Fibroblast of skin of left quadriceps (primary cell): ENCODE measurements at places on chromosomes 12 and 14.

DNA sequence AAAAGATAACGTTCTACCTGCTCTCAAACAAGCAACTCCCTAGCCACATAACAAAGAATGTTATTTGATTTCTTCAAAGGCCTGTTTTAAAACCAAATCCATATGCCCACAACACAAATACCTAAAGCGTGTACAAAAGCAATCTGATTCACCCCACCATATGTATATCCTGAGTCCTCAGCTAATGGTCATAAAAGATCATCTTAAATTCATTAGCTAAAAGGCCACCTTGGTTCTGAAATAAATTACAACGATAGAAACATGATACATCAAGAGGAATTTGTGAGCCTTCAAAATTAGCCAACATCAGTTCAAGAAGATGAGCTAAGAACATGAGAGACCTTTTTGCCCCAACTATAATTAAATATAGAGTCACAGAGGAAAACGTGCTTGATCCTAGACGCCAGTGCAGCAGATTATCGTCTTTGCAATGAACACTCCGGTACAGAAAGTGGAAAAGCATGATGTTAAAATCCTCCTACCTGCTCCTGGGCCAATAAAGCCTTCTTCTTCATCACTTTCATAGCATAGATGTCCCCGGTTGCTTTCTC is 20.0 kb downstream of the CIT start:
- DNase-seq, result peak; percentile 64

GRCh38 chr14:84087986-84088531 is 1441.9 kb upstream of the FLRT2 start:
- peak; percentile 81 for DNase-seq

- DNase-seq, result no peak
These were observed 50.4 kb downstream of the ITPK1 start for GRCh38 chr14:93065272-93065730.

DNA sequence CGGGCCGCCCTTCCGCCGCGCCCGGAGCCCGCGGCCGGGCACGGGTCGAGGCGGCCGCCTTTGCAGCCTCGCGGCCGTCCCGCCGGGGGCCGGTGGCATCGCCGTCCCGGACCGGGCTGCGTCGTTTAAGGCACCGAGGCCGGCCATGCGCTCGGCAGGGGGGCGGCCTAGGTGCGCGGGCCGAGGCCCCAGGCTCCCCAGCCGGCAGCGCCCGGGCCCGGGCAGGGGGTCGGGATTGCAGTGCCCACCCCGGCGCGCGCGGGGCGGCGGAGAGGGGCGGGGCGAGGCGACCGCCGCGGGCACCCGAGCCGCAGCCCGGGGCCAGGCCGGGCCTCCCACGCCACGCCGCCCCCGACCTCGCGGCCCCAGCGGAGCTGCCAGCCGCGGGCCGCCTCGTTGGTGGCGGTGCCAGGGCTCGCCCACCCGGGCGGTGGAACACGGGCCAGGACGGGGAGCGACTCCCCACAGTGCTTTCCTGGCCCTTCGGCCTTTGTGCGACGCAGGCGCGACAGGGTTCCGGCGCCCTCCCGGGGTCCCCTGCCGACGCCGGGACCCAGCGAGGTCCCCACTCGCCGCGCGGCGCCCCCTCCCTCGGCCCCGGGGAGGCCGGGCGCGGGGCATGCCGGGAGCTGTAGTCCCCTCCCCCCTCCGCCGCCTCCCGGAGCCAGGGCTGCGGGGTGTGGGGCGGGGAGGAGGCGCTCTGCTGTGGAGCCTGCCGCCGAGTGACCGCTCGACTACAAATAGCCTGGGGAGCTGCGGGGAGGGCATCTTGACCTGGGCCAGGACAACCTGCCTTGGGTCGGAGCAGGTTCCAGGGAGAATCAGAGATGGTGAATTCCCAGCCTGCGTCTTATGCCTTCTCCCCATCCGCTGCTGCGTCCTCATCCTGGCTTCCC is 769 bp downstream of the FKBP4 start:
- DNase-seq, result no peak

DNA sequence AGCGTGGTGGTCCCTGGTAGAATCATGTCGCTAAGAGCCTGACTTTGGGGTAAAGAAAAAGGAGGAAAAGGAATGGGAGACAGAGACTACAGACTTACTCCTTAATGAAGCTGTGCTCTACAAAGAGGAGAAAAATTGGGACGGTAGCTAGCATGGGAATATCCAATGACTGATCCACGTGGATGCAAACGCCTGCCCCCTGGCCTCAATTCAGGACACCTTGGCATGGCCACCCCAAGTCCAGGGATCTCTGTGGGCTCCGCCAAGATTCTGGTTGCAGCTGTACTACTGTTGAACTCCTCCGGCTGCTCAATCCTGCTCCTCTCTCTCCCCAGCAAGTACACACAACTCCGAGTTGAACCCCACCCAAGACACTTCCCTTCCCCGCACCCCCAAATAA is 70.5 kb upstream of the DIO3 start:
- DNase-seq, result no peak

GRCh38 chr14:20381341-20381740 is 32.0 kb downstream of the TEP1 start:
- no peak for DNase-seq

DNA sequence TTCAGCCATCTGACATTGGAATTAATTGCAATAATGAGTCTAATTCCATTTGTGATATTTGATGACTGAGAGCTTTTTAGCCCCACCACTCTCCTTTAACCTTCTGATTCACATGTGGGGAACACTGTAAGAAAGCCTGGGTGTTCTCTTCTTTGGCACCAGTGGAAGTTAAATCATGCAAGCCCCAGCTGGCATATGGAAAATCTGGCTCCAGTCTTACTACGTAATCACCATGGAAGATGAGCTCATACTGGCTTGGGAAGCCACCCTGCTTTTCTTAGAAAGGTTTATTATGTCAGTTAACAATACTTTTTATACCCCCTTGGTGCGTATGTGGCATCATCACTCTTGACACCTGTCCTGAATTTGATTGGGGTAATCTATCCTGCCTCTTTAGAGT is 479.3 kb downstream of the SLC16A7 start:
- DNase-seq, result no peak

DNA sequence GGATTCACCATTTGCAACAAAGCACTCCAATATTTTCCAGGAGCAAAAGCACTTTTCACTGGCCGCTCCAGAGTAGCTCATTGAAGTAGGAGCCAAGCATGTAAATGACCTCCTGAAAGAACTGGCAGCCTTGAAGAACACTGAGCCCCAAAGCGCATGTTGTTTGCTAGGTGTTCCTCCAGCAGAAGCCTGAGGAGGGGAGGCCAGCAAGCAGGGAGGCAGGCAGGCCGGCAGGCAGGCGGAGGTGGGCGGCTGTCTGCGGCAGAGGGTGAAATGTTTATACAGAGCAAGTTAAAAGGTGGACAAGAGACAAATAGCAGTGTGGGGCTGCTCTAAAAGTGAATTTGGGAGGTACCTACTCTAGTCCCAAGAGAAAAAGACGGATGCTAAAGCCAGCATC is 439.4 kb downstream of the CCDC91 start:
- DNase-seq, result no peak

- no peak for DNase-seq
These were observed 465.4 kb downstream of the FSCB start for GRCh38 chr14:44041700-44042099.

GRCh38 chr14:51512316-51512715 is 139.4 kb upstream of the FRMD6 start:
- DNase-seq, result no peak

DNA sequence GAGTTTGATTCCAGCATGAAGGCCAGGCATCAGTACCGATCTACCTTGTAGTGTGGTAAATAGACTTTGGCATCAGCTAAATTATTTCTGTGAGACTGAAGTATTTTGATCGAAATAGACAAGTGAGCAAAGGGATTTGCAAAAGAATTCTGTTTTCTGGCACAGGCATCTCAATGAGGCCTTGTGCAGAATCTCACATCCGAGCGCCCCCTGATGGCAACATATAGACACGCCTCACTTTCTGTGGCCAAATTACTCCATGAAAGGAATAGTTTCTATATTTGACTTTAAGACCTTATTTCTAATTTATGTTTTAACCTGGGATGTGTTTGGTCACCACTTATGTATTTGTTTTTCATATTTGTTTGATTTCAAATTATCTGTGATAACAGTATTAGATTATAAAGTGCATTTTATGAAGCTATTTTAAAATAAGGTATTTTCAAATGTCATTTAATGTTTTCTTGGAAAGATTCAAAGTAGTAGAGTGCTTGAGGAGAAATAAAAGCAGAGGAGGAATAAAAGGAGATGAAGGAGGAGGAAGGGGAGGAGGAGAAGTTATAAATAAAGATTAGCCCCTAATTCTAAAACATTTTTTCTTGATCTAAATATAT is 731.9 kb downstream of the NRXN3 start:
- DNase-seq, result peak; percentile 6

- DNase-seq, result no peak
These were observed 220.2 kb upstream of the PLEKHG7 start for GRCh38 chr12:92482599-92482998.

DNA sequence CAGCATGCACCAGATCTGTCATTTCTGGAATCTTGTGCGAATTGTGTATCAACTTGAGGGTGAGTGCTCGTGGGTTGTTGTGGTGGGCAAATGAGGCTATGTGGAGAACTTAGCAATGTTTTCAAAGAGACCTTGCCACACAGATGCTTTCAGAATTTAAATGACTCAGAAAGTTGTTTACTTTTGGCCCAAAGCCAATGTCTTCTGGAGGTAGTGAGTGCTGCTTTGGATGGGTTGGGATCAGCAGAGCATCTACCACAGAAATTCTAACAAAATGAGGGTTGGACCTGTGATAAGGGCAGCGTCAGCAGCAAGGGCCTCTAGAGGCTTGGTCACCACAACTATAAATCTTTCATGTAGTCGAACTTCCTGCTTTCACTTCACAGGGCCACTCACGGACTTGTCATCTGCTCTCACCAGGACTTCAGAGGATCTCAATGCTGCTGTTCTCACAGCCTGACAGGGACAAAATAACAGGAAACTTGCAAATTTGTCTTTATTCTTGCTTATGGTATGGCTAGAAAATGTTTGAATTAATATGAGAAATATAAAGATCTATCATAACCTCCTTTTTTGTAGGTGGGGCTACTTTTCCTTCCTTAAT is 111.4 kb downstream of the DACT1 start:
- DNase-seq, result peak; percentile 87

DNA sequence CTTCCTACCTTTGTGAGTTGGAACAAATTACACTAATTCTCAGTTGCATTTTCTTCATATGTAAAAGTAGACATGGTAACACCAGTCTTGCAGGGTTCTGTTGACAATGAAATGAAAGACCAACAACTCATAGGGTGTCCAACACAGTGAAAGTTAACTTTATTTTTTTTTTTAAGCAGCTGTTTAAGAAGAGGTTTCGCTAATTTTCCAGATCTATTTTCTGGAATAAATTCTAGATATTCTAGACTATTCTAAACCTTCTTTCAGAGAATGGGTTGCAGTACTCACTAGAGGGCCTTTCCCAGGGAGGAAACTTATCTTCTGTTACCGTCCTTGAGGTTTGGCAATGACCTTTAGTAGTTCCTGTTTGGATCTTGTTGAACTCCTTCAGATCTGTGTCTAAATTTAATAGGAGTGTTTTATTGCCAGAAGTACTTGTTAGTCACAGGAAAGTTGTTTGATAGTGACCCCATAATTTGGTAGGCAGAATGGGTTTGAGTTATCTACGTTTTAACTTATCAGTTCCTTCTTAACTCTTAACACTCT is 2.8 kb upstream of the ART4 start:
- no peak for DNase-seq

GRCh38 chr12:104623883-104624282 is 167.1 kb downstream of the CHST11 start:
- no peak for DNase-seq

DNA sequence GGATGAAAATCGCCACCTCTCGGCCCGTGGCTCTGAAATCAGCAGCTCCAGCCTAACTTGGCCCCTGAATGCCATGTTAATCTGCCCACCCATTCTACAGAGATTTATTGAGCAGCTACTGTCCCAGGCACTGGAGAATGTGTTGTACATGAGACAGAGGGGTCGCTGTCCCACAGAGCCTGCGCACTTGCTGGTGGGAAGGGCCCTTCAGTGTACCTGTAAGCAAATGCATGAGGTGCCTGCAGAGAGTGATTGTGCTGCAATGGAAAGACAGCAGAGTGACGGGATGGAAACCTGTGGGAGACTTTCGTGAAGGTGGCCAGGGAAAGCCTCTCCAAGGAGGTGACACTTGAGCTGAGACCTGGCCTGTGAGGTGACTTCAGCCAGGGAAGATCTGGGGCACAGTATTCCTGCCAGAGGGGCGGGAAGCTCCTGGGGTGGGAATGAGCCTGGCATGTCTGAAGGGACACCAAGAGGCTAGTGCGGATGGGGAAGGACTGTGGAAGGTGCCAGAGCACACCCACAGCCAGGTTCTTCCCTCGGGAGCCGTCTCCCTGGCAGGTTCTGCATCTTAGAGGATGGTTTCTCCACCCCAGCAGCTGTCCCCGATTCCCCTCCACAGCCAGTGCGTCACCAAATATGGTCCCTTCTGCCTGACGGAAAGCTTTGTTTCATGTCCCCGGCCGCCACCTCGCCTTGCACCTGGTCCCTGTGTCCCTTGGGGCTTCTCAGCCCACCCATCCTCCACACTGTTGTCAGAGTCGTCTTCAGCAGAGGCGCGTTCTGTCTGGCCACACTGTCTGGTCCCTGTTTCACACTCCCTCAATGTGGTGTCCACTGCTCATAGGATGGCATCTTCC is 8.7 kb downstream of the SMIM41 start:
- DNase-seq, result no peak

DNA sequence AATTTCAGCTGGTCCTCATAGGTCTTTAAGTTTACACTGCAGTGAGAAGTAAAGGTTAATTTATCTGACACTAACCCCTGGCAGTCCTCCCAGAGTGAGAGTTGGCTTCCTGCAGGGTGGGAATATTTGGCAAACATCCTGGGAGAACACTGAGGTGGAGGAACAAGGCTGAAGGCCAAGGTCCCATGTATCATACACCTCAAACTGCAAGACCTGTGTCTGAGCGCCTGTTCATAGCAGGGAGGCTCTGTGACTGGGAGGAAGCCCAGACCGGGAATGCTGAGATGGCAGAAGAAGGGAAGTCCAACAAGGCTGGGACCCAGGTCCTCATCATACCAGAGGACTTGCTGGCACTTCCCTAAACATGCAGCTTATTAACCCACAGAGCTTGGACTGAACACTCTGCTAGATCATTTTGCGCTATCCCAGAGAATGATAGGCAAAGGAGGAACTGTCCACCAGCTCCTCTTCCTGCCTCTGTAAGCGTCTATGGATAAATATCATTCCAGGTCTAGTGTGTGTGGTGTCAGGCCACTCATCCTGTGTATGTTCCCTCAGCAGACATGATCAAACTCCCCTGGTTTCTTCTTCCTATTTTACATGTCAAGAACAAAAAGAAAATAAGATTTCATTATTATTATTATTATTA is 199.6 kb upstream of the CNOT2 start:
- no peak for DNase-seq
